ENCODE measurements at places on chromosomes 5 and 9. TPM values are rescaled to one million over a fixed set of nuclear protein-coding genes. Genes with fewer than 3 reads are reported as not detected.

DNA sequence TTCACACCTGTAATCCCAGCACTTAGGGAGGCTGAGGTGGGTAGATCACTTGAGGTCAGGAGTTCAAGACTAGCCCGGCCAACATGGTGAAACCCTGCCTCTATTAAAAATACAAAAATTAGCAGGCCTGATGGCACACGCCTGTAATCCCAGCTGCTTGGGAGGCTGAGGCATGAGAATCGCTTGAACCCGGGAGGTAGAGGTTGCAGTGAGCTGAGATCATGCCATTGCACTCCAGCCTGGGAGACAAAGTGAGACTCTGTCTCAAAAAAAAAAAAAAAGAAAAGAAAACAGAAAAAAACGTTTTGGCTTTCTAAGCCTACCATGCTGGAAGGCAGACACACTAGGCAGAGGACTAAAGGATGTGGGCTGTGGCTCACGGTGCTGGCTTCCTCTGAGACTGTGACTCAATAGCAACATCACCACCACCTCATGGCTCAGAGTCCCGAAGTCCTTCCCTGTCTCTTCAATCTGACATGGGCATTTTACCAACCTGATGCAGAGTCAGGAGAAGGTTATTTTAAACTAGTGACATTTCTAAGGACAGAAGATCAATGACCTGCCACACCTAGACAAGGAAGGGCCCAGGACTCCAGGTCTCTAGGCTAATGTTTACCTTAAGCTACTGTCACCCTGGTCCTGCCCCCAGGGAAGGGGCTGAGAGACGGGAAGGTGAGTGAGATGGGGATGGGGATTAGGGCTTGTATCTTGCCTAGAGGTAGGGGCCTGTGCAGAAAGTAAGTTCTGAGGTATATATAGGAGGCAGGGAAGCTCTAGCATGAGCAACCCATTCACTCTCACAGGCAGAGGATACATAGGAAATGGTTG lies 3.7 kb downstream of the ECSCR start:
- DNase-seq: peak; percentile 77

DNA sequence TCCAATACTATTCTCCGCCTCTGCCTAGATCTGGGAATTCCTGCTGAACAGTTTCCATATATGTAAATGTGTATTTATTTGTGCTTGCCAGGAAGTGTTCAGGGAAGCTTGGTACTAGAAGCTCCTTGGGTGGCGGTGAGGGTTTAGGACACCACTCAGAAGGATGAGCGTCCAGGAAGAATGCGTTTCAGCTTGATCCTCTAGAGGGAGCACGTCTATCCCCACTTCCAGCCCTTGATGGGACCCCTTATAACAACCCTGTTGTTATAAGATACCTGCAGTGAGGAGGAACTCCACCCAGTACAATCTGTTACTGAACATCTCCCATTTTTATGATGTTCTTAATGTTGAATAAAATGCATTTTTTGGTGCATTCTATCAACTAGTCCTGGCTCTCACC lies 88.9 kb downstream of the CYFIP2 start:
- DNase-seq: no peak

DNA sequence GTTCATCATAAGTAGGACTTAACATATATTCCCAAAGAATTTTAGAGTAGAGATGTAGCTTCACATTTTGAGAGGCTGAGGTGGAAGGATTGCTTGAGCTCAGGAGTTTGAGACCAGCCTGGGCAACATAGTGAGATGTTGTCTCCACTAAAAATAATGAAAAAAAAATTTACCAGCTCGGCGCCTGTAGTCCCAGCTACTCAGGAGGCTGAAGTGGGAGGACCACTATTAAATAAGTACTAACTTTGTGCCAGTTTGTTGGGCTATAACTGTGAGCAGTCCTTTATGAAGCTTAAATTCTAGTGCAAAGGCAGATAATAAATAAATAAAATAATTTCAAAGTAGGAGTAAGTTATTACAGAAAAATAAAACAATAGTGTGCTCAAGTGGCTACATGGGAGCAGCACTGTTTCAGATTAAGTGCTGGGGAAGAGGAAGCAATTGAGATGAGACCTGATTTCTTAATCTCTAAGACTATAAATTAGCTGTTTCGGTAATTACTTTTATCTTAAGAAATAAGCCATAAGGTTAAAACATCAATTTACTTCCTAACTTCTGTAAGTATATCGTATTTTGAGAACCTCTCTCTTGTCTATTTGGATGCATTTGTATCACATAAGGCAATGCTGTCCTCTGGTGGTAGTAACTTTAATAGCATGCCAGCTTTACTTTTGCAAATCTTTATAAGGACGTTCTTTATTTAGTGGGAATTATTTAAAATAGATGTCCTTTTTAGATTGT lies 98.9 kb downstream of the CSNK1G3 start:
- DNase-seq: peak; percentile 57

DNA sequence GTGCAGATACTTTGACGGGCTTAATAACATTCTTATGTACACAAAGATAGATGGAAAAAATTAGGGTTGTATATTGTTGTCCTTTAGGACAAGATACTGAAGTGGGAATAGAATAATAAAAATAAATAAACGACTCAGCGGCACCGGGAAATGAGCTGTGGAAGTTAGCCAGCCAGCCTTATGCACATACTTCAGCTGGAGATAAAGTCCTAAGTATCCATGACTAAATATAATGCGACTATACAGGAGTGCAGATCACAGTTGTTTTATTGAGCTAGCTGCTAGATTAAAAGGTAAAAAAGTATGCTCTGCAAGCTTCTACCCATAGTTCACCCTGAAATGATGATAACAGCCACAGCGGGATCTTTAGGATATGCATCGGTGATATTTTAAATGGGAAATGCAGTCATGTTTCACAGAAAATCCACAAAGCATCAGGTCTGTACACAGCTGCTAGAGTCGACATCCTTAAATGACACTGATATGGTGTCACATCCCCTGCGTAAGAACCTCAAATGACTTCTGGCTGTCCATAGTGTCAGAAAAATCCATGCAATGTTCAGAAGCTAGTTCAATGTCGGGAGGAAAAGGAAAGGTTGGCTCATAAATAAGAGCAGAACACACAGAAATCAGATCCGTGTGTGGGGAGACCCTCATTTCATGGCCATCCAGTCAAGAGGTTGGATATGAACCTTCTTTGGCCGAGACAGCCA lies 392.8 kb upstream of the DAP start:
- DNase-seq: no peak

GRCh38 chr5:17694914-17695313 lies 60.7 kb downstream of the TAF11L14 start:
- DNase-seq: no peak

DNA sequence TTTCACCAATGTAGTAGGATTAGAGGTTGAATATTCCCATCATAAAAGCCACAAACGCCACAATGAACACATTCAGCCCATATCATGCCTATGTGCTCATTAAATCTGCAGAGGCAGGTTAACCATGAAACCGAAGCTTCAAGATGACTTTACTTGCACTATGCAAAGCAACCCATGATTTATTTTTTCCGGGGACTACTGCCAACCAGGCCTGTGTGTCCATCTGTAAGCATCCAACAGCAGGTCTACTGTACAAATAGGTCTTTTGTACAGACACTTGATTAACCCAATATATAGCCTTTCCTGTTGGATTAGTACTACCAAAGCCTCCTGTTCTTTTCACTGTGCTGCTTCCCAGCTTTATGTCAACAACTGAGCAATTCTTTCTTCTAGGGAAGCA lies 104.9 kb upstream of the CDH10 start:
- DNase-seq: no peak

- DNase-seq: peak; percentile 8
Measured at GRCh38 chr9:130579738-130580463, 524 bp downstream of the FUBP3 start.

- no peak for DNase-seq
Measured at GRCh38 chr5:79954620-79955019, 36.4 kb downstream of the MTX3 start.

- DNase-seq: peak; percentile 5
Measured at GRCh38 chr5:149961957-149962409, 1.4 kb downstream of the SLC26A2 start.

- no peak for DNase-seq
Measured at GRCh38 chr5:42494414-42494813, 71.2 kb downstream of the GHR start.

GRCh38 chr5:56247592-56247991 lies 14.5 kb upstream of the ANKRD55 start:
- no peak for DNase-seq

GRCh38 chr5:76978869-76979268 lies 26.0 kb downstream of the CRHBP start:
- no peak for DNase-seq

GRCh38 chr5:6745706-6746222 lies 32.5 kb downstream of the TENT4A start:
- DNase-seq: peak; percentile 53

GRCh38 chr9:14660721-14661120 lies 32.5 kb downstream of the ZDHHC21 start:
- DNase-seq: no peak

DNA sequence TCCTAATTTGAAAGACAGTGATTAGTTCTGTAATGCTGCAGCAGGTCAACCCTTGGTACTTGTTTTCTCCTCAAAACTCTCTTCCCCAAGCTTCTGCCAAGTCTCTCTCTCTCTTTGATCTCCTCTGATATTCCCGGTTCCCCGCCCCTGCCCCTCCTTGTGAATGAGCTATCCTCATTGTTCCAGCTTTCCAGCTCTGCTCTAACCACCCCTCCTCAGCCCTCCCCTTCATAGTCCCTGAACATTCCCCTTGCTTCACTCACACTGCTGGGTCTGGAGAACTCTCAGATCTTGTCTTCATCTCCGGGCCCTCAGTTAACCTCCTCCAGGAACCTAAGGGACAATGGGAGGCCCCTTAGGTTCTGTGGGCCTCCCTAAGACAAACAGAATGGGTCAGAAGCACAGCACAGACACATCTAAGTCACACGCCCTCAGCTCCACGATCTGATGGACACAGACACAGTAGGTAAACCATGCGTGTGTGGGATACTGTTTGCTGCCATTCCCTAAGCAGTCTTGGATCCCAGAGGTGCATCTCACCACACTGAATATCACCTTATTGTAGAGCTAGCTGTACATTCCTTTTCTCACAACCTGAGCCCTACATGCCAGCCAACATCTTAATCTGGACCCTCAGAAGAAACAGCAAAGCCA lies 17.4 kb upstream of the LARP1 start:
- DNase-seq: no peak

- DNase-seq: no peak
Measured at GRCh38 chr5:156971848-156972525, 9.0 kb upstream of the TIMD4 start.

The SLC6A7 gene
- not detected for polyA plus RNA-seq

The KIF4B gene
- polyA plus RNA-seq: not detected
